ENCODE measurements at places on chromosomes 2 and 18.

DNA sequence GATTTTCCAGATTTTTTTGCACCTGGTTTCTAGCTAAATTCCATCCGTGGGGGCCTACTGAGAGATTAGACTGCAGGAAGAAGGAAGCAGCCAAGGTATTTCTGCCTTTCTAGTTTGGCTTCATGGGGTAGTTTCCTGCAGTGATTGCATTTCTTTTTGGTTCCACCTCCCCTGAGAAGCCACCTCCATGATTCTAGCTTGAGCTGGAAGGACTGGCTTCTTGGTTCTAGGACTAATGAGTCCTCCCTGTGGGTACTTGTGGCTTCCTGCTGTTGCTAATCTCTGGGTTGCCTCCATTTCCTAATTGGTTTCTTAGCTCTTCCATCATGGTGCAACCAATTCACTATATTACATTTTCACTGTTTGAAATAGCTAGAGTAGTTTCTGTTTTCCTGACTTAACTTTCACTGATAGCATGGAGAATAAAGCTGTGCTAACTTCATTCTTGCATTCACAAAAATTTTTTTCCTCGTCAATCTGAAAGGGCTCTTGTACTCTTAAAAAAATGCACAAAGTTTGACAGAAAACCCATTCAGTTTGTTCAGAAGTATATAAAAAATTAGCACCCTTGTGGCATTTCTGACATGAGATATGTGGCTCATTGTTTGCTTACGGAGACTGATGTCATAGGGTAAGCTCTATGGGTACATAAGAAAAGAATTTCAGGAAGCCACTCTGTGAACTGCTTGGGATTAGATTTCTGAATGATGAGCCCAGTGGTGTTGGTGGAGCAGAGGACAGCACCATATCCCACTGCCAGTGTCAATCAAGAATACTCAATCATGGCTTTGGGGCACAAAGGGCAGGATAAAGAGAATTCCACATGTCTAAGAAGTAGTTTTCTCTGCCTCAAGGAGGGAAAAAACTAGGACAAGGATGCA lies 242.8 kb upstream of the RBMS1 start:
- no peak for DNase-seq

DNA sequence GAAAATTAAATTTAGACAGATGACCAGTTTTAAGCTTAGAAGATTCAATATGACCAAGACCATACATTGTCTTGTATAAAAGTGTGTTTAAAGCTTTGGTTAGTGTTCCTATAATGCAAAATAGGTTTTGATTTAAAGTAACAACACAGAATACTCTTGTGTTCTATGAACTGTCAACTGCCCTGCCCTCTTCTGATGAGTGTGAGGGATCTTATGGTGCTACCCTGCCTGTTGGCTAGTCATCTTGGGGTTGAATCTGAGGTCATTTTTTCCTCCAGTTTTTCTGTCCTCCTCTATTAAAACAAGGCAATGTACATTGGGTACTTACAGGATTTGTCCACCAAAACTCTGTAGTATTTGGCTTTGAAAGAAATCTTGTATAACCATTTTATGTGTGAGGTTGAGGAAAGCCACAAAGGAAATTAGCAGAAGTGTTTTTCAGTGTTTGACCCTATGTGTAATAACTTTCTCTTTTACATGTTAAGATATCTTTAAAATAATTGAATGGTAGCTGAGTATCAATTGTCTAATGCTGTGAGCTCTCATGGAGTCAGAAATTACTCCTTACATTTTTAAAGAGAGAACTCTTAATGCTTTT lies 129.1 kb downstream of the SPTBN1 start:
- no peak for DNase-seq

GRCh38 chr2:63763391-63763941 lies 78.2 kb upstream of the UGP2 start:
- no peak for DNase-seq

- no peak for DNase-seq
These were observed 5.1 kb downstream of the CNNM3 start for GRCh38 chr2:96821113-96821675.

DNA sequence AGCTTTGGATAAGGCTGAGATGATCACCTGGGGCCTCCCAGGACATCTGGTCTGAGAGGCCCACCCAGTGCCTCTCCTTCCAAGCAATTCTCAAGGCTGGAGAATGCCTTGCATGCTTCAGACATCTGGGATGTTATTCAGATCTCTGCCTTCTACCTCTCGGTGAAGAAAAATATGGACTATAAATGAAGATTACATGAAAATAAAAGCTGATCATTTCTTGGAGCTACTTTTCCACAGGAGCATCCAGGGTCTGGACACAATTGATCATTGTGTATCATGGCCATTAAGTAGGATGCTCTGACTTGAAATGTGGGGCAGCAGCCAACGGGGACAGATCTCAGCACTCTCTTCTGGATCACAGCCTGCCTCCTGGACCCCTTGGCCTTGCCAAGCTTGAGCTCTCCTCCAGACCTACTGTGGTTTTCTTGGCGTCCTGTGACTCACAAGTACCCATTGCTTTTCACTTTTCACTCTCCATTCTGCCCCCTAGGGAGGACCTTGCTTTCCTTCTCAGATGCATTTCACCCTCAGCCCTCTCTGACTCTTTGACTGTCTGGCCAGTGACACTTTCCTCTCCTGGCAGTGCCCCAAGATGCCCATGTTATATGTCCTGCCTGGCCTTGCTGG lies 203.1 kb downstream of the INSIG2 start:
- DNase-seq, result no peak

GRCh38 chr2:27316655-27317412 lies 6.1 kb downstream of the MPV17 start:
- DNase-seq, result no peak

DNA sequence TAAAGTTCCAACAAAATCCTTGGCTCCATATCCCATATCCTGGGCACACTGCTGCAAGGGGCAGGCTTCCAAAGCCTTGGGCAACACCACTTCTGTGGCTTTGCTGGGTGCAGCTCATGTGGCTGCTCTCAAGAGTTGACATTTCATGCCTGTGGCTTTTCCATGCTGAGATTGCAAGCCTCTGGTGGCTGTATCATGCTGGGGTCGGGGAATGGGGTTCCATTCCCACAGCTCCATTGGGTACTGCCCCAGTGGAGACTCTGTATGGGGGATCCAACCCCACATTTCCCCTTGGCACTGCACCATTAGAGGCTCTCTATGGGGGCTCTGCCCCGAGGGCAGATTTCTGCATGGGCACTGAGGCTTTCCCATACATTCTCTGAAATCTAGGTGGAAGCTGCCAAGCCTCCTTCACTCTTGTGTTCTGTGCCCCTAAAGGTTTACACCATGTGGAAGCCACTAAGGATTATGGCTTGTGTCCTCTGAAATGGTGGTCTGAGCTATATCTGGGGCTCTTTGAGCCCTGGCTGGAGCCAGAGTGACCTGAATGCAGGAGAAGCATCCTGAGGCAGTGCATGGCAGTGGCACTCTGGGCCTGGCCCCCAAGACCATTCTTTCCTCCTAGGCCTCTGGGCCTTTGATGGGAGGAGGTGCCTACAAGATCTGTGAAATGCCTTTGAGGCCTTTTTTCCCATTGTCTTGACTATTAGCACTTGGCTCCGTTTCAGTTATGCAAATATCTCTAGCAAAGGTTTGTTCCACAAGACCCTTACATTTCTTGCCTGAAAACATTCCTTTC lies 107.9 kb downstream of the PTGR3 start:
- no peak for DNase-seq

DNA sequence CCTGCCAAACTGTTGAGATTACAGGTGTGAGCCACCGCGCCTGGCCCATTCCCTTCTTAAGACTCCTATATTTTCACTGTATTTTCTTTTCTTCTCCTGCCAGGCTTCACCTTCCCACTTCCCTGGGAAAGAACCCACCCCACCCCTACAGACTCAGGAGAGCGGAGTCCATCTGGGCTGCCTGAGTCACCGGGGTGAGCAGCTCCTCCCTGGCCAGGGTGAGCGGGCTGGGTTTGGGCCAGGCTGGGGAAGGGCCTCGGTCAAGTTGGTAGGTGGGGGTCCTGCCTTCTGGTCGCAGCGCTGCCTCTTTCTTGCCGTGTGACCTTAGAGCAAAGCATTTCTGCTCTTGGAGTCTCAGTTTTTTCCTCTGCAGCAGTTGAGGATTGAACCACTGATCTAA lies 2.1 kb upstream of the GAREM2 start:
- DNase-seq, result no peak

GRCh38 chr18:59627414-59627813 lies 69.8 kb downstream of the CCBE1 start:
- no peak for DNase-seq

GRCh38 chr2:172234716-172235691 lies 132.3 kb upstream of the DLX2 start:
- no peak for DNase-seq

DNA sequence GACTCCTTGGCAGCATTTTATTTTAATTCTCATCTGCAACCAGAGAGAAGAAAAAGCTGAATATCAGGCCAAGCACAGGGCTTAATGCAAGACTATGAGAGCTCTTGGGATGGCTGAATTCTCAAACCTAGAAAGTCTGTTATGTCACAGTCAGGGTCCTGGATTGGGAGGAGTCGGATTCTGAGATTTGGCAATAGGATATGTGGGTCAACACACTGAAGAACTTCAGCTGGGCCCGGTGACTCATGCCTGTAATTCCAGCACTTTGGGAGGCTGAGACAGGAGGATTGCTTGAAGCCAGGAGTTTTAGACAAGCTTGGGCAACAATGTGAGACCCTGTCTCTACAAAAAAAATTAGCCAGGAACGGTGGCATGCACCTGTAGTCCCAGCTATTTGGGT lies 102.4 kb downstream of the COL3A1 start:
- no peak for DNase-seq

- no peak for DNase-seq
These were observed 176.1 kb downstream of the SH3BP4 start for GRCh38 chr2:235127931-235128330.

DNA sequence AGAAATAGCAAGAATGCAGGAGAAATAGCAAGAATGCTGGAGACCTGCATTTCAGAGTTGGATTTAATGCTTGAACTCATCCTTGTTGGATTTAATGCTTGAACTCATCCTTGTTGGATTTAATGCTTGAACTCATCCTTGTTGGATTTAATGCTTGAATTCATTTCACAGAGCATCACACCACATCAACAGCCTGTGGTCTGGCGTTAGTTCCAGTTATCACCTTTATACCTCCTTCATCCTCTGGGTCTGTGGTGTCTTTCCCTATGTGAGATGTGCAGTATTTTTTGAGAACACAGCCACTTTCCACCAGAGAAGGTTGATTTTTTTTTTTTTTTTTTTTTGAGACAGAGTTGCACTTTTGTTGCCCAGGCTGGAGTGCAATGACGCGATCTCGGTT lies 546.4 kb upstream of the SOX11 start:
- no peak for DNase-seq

- DNase-seq, result no peak
These were observed 248.7 kb downstream of the MEIS1 start for GRCh38 chr2:66683599-66683998.

DNA sequence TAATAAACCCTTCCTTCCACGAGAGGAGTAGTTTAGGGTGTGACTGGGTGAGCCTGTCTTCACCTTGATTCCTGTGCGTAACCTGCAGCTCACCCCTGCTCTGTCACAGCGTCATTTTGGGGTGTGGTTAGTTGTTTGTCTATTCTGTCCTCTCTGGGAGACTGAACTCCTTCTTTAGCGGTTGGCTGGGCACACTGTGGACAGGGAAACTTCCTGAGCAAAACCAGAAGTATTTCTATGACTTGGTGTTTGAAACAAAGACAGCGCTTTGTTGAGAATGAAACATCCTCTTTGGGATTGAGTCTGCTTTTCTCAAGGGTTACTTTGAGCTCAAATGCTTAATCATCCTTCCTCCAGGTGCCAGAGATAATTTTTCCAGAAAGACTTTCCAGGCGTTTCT lies 270.7 kb downstream of the HRH4 start:
- no peak for DNase-seq

DNA sequence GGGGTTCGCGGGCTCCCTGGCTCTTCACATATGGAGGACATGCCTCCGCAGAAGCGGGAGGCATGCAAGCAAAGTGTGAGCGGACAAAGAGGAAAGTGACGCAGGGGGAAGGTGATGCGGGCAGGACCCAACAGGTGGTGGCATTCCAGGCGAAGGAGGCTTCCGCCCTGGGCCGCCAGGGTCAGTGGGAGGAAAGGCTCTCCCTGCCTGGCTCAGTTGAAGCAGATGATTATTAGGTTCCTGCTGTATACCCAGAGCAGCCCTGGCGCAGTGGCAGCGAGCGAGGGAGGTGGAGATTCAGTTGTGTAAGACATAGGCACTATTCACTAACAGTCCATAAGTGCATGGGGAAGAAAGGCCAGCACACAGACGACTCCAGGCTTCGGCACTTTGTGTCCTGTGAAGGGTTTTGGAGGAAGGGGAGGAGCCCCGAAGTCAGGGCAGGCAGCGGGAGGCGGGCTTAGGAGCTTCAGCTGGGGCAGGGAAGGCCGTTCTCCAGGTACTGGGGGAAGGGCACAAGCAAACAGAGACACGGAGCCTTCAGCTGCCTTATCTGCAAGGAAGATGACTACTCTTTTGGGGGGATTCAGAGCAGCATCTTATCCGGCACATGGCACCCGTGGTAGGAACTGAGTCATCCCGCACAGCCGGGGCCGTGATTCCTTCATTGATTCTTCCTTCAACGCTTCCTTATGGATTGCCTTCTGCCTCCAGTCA lies 89.8 kb downstream of the TGOLN2 start:
- no peak for DNase-seq

DNA sequence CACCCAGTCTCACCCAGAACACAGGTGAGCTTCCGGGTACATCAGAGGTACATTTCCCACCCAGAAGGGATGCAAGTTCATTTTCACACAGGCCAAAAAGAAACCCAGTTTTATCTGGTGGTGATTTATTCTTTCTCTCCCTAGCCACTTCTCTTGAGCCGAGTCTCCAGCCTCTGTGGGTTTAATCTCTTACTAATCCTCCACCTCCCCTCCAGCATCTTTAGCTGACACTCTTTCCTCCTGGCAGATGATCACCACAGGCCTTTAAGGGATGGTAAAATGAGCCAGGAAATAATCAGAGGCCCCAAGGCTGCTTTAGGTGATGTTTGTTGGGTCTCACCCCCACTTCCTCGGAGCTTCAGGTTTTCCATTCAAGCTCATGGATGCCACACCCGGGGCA lies 145.7 kb upstream of the DLX2 start:
- no peak for DNase-seq

DNA sequence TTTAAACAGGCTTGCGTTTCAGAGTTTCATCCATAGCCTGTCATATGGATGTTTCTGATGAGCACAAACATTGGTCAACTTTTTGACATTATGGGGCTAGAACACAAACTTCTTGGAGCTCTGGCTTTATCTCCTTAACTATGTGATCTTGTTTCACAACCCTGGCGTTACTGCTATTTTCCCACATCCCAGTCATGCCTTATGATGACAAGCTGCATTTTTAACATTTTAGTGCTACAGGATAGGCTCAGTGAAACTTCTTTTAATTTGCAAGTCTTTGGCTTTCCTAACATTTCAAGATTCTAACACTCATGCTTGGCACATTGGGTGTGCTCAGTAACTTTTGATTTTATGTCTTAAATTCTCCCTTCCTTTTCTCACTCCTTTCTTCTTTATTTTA lies 21.0 kb upstream of the PDE1A start:
- no peak for DNase-seq

DNA sequence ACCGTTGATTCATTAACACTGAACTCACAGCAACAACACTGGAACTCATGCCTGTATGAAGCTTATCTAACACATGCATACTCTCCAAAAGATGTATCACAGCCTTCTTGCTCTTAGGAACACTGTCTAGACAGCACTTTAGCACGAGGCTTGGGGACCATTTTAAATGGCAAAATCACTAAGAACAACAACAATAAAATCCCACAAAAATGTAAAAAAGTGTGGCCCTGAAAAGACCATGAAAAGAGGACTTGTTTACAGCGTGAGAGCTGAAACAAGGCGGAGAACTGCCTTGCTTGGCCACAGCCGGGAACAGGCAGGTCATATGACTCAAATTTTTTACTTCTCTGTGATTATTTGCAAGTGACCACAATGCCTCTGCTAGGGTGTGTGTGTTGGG lies 48.1 kb downstream of the CHN1 start:
- no peak for DNase-seq

Data from left lobe of liver (tissue), 2 donors.